K562 (cell line): ENCODE measurements at places on chromosomes 13 and 19. TPM values are rescaled to one million over a fixed set of nuclear protein-coding genes. Genes with fewer than 3 reads are reported as not detected.

DNA sequence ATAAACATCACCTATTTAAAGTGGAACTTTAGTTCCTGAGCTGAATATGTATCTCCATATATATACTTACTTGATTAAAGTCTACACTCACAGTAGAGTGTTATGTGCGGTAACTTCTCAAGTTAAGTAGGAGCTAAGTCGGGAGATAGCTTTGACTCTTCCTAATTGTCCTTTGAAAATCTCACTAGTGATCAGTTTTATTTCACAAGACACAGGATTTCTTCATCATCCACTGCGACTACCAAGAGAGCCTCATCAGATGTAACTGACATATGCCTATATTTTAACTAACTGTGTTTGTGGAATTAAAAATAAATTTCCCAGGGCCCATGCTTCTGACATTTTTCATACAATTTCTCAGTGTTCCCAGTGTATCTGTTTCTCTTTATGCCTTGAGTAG is 1664.0 kb downstream of the EFNB2 start:
- DNase-seq = no peak

DNA sequence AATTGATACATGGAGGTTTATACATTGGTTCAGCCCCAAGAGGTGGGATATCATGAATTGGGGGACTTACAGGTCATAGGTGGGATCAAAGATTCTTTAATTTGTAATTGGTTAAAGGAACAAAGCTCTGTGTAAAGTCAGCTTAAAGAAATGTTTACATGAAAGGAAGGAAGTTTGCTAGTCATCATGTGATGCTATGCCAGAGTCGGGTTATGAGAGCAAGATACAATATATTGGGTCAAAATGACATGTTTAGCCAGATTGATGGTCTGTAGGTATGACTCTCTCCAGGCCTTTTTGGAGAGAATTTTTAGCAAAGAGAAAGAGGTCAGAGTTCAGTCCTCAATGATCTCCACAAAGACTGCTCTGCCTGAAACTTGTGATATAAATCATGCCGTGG is 5.3 kb upstream of the CYSLTR2 start:
- no peak for DNase-seq

The EEF1AKMT1 gene
- 6.0 and 7.0 TPM in 2 replicates for total RNA-seq

The REEP6 gene
- total RNA-seq = 64.2 and 66.3 TPM in 2 replicates

The PTGIR gene
- 1.4 and 1.9 TPM in 2 replicates for total RNA-seq
